Hepatic stellate cell (primary cell): ENCODE measurements at places on chromosomes 11 and 22.

- DNase-seq: no peak
Observed at GRCh38 chr11:2262301-2263070, 7.9 kb downstream of the ASCL2 start.

- no peak for DNase-seq
Observed at GRCh38 chr11:85705800-85706199, 19.8 kb upstream of the CCDC89 start.

- DNase-seq: no peak
Observed at GRCh38 chr11:19939415-19939929, 220.8 kb downstream of the DBX1 start.

DNA sequence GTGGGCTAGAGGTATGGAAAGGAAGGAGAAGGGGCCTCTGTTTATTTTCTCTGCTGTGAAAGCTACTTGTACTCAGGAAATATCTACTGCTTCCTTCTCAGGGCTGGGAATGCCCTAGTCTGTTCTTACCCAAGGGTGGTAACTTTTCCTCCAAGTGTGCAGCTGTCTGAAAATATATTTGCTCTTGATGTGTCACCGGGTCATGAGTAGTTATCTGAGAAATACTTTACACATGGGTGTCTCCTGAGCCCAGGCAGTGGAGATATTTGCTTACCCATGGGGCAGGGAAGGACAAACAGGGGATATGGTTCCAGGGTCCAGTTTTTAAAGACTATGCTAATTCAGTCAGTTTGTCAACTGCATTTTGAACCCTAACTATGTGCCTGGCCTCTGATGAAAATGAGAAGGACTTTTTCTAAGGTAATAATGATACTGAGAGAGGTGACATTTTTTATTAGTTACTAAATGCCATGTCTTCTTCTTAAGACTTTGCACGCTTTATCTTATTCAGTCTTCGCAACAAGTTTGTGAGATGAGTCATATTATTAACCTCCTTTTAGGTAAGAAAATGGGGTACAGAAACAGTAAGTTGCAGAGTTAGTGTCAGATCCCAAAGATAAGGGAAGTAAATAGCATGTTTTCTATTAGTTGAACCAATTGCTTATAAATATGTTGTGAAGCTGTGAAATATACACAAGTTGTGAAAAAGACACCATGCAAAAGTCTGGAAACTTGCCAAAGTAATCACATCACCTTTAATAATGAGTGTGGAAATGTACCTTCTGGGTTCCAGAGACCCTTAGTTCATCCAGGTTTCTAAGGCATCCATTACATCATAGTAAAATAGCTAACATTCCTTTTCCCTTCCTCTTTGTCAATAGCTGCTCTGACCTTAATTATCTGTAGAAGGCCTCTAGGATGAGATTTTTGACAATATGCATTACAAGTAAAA is 22.9 kb downstream of the SYTL2 start:
- no peak for DNase-seq

- DNase-seq: peak; percentile 36
Observed at GRCh38 chr11:86919557-86920210, 35.5 kb downstream of the FZD4 start.

DNA sequence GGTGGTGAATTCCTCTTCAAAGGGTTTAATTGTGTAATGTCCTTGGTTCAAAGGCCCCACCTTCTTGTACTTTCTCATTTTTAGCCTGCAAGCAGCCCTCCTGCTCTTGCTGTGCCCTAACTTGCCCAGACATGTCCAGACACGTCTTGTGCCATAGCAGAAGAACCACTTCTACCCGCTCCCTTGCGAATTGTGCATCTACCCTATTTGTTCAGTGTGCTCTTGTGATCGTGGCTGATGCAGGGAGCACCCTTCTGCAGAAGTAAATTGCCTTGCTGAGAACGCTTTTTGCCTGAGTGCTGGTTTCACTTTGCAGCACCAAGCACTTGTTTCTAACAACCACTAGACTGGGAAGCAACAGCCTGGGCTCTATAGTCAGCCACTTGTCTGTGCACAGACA is 249.4 kb downstream of the SBF2 start:
- DNase-seq: no peak

GRCh38 chr11:122340607-122341290 is 224.7 kb upstream of the BLID start:
- no peak for DNase-seq

- no peak for DNase-seq
Observed at GRCh38 chr11:114799476-114799875, 121.1 kb downstream of the NXPE2 start.

GRCh38 chr11:102807921-102808320 is 10.0 kb upstream of the MMP1 start:
- DNase-seq: peak; percentile 13

GRCh38 chr11:38900211-38900610 is 2302.2 kb upstream of the RAG2 start:
- no peak for DNase-seq

DNA sequence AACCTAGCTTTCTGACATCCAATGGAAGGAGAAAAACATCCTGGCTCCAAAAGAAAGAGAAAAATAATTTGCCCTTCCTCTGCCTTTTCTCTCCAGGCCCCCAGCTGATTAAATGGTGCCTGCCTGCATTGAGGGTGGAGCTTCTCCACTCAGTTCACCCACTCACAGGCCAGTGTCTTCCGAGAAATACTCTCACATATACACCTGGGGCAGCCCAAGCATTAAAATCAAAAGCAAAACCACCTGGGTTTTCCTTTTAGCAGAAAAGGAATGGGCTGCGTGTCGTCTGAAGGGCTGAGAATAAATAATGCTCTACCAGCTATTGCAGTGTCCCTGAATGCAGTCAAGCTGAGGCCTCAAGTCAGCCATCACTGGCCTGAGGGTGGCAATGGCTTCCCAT is 1143.8 kb upstream of the TENM4 start:
- DNase-seq: no peak

GRCh38 chr11:10590218-10590915 is 21.9 kb upstream of the LYVE1 start:
- no peak for DNase-seq

GRCh38 chr11:116927163-116927974 is 89.9 kb upstream of the APOA1 start:
- no peak for DNase-seq

DNA sequence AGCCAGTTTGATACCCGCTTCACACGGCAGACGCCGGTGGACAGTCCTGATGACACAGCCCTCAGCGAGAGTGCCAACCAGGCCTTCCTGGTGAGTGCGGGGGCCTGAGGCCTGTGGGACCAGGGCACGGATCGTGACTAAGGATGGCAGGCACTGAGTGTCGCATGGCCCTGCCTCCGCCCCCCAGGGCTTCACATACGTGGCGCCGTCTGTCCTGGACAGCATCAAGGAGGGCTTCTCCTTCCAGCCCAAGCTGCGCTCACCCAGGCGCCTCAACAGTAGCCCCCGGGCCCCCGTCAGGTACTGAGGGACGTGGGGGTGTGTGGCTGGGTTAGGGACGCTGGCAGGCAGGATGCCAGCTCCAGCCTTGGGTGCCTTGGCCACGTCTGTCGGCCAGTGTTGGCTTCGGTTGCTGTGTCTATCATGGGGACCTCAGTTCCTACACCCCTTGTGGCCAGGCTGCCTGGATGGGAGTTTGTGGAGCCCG is 3.0 kb downstream of the PTPRCAP start:
- no peak for DNase-seq

DNA sequence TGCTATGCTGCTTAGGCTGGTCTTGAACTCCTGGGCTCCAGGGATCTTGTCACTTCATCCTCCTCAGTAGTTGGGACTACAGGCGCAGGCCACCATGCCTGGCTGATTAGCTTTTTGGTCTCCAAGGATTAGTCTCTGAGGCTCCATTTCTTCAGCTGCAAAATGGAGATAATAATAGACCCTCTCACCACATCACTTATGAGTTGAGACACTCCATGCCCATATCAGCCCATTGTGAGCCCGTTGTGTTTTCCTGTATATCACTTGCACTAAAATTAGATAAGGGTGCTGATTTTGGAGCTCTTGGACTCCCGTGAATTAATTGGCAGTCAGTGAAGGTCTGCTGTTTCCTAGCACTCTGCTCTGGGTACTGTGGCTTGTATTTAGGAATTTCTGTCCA is 36.0 kb downstream of the DEPDC5 start:
- DNase-seq: no peak

- DNase-seq: peak; percentile 64
Observed at GRCh38 chr22:22942511-22943329, 55.1 kb downstream of the IGLL5 start.

DNA sequence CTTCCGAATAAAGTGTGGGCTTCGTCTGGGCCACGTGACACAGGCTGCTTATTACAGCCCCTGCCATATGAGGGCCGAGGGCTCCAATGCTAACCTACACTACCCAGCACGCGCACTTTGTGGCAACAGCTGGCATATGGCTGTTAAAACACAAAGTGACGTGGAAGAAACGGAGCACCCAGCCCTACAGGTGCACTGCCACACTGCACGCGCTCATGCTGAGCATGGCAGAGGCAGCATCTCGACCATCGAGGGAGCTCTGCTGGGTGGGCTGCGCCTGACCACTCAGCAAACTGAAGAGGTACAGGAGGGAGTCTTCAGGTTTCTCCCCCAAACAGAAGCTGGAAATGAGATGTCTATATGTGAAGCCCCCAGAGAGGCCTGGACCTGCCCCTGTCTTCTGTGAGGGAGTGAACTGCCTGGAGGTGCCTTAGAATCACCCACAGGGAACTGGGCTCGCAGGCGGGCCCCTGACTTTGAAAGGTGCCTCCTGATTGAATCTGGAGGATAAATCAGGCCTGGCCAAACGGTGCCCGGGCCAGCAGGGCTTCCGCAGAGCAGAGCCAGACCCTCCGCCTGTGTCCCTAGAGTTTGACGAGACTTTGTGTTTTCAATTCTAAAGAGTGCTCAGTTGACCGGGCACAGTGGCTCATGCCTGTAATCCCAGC is 18.3 kb downstream of the TSSC4 start:
- DNase-seq: no peak

GRCh38 chr11:69231466-69232018 is 62.4 kb upstream of the MYEOV start:
- no peak for DNase-seq
